ENCODE measurements at places on chromosomes 1 and 21.

GRCh38 chr1:9784508-9785133 is 39.1 kb downstream of the CLSTN1 start:
- DNase-seq: peak; percentile 66

GRCh38 chr1:207048041-207048440 is 3.0 kb downstream of the YOD1 start:
- no peak for DNase-seq

- peak; percentile 80 for DNase-seq
These were observed 495 bp upstream of the NTRK1 start for GRCh38 chr1:156860113-156860627.

GRCh38 chr1:12088607-12089006 is 25.5 kb downstream of the TNFRSF8 start:
- peak; percentile 47 for DNase-seq

DNA sequence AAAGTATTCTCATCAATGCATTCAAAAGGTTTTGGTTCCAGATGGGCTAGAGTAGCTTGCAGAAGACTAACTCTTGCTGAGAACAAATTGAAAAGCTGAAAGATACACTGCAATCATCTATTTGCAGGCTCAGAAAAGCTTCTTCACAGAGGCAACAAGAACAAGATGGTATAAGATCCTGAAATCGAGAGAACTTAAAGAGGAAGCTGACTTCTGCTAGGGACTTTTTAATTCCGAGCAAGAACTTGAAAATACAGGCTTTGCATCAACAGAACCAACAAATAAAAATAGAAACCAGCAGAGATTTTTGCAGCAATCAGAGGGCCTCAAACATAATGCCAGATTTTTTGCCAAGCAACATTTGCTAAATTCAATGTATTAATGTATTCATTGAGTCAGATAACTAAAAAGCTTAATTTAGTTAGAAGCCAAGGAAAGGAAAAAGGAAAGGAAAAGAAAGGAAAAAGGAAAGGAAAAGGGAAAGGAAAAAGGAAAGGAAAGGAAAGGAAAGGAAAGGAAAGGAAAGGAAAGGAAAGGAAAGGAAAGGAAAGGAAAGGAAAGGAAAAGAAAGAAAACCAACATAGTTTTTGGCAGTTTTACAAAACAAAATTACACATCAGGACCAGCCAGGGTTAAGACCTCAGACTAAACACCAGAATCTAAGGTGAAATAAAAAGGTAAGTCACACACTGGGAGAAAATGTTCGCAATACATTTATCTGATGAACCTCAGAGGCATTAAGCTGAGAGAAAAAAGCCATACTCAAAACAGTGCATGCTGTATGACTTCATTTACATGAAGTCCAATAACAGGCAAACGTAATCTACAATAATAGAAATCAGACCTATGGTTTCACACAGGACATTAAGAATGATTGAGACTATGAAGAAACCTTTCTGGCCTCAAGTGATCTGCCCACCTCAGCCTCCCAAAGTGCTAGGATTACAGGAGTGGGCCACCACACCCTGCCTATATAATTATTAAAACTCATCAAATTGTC is 42.6 kb downstream of the FAF1 start:
- no peak for DNase-seq

GRCh38 chr1:99457381-99458165 is 188.3 kb upstream of the PALMD start:
- no peak for DNase-seq

- no peak for DNase-seq
These were observed 17.6 kb downstream of the ESRRG start for GRCh38 chr1:216705676-216706075.

GRCh38 chr1:12654004-12654567 is 10.2 kb downstream of the AADACL4 start:
- no peak for DNase-seq

DNA sequence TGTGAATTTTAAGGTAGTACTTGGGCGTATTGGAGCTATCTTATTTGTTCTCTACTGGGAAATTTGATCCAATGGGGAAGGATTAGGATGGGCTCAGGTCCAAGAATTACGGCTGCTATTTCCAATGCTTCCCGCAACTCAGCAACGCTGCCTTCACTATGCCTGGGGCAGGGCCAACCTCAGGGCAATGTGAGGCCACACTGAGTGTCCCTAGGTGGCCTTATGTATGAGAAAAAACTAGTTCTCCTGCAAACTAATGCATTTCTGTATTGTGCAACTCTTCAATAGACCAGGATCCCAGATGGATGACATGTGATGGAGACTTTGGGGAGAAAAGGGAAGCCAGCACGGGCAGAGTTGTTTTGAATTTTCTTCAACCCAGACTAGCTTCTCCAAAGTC is 168.1 kb downstream of the DUSP10 start:
- DNase-seq: no peak

GRCh38 chr1:14817223-14818170 is 219.0 kb downstream of the KAZN start:
- no peak for DNase-seq

- no peak for DNase-seq
These were observed 83.8 kb upstream of the ACTL8 start for GRCh38 chr1:17671314-17671705.

DNA sequence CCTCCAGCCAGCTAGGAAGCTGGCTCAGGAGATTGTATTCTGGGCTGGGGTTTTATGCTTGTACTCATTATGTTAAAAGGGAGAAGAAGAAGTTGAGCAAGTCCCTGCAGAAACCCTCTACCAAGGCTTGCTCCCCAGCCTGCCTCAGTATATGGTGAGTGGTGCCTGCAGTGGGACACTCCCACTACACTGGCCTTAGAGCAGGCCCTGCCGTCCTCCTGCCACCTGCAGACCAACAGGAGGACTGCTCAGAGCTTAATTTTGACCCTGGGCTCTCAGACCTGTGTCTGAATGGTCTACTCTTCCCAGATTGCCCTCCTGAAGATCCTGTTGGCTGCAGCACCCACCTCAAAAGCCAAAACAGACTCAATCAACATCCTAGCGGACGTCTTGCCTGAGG is 13.0 kb downstream of the STRIP1 start:
- no peak for DNase-seq

DNA sequence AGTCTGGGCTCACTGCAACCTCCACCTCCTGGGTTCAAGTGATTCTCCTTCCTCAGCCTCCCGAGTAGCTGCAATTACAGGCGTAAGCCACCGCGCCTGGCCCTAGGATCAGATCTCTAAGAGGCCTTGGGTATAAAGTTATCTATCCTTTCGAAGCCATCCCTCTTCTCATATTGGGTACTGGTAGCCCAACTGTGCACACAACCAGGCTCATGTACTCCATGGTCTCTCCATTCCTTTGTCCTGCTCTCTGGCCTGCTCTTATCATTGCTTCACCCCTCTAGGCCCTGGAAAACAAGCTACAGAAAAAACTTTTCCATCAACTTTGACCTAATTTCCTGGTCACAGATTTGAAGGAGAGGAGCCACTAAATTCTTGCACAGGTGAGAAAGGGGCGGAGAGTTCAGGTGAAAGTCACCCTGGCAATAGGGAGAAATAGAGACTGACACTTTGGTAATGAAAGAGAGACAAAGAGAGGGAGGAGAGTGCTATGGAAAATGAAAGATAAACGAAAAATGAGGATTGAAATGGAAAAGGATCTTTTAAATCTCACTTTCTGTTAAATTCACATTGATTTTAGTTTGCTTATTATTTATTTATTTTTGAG is 6.0 kb downstream of the TXNIP start:
- no peak for DNase-seq
